ENCODE measurements at places on chromosomes 2 and 18. TPM values are rescaled to one million over a fixed set of nuclear protein-coding genes. Genes with fewer than 3 reads are reported as not detected.

CRYGD gene
- total RNA-seq, result not detected

FBXO36 gene
- total RNA-seq, result 1.2 TPM

C18orf54 gene
- total RNA-seq, result 2.9 TPM

KIAA2012 gene
- not detected for total RNA-seq

NMUR1 gene
- not detected for total RNA-seq

TXNDC2 gene
- 0.12 TPM for total RNA-seq

MARCO gene
- total RNA-seq, result 0.23 TPM

GRB14 gene
- 3.5 TPM for total RNA-seq

TMEM178A gene
- total RNA-seq, result 0.10 TPM

AGXT gene
- not detected for total RNA-seq

ZNF385B gene
- not detected for total RNA-seq

ARL6IP6 gene
- total RNA-seq, result 28.6 TPM

MYO1B gene
- total RNA-seq, result 56.1 TPM

PELI1 gene
- 1.1 TPM for total RNA-seq

CREG2 gene
- 10.0 TPM for total RNA-seq

ITPRIPL1 gene
- total RNA-seq, result not detected

IGFBP5 gene
- total RNA-seq, result 0.14 TPM

XIRP2 gene
- total RNA-seq, result not detected

TEKT4 gene
- total RNA-seq, result not detected
